ENCODE measurements at places on chromosomes 16 and 17.

DNA sequence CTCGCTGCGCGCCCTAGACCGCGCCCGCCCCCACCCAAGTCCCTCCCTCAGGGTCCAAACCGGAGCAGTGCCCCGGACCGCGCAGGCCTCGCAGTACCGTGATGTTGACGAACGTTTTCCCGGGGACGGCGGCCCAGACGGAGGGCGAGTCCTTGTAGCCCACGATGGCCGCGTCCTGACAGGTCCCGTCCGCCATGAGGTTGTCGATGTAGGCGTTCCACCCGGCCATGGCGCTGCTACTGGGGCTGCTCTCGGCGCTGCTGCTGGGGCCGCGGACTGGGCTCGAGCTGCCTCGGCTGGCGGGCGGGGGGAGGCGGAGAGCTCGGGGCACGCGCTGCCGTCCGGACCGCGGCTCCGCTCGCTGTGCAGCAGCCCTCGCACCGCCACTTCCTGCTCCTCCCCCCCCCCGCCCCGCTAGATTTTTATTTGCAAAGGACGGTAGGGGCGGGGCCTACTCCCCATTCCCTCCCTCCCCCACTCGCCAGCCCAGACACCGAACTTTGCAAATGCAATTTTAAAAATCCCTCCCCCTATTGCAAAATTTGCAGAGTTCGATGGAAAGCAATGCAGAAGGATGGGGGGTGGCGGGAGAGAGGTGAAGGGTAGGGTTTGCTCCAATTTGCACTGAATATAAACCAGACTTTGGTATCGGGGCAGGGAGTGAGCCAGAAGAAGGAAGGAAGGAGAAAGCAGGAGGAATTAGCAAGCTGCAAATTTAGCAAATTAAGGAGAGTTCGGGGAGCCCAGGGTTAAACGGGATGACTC is at the start of gene PFN1:
TSS of gene PFN1 (minus strand) at position 365 of the 765 bp plus-strand sequence. CDS start at position 229, 136 bp downstream.
- DNase-seq, result peak; percentile 93

DNA sequence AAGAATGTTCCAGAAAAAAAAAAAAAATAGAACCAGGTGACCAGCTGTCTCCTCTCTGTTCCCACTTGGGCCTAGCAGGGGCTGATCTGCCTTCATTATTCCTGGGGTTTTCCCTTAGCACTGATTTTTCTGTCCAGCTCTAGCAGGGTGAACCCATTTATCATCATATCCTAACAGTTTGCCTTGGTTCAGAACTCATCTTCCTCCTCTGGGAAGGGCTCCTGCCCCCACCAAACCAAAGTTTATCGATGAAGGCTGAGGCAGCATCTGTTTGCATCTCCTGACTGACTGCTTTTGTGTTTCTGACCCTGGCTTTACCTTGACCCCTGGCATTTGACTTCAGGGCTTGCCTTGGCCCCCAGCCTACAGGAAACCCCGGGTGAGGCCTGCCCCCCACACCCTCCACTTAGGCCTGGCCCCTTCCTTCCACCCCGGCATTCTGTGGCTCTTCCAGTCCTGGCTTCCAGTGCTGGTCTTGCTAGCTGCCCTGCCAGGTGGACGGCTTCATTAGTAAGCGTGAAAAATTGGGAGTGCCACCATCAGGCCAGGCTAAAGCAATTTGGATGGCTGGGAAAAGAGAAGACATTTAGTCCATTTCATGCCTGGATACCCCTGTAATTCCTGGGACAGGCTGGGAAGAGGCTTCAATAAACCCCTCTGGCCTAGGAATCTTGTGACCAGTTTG is 164.9 kb downstream of the CCDC182 start:
- DNase-seq, result no peak

DNA sequence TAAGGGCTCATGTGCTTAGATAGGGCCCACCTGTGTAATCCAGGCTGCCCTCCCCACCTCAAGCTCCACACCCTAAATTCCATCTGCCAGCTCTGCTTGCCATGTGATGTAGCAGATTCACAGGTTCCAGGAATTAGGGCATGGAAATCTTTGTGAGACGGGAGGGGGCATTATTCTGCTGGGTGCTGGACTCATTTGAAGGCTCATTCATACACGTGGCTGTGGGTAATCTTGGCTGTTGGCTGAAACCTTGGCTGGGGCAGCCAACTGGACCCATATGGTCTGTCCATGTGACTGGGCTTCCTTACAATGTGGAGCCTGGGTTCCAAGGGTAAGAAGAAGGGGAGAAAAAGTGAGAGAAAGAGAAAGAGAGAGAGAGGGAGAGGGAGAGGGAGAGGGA is 115.1 kb downstream of the CYLD start:
- no peak for DNase-seq

- peak; percentile 3 for DNase-seq
Observed at GRCh38 chr16:4266372-4266771, 6.5 kb downstream of the TFAP4 start.

DNA sequence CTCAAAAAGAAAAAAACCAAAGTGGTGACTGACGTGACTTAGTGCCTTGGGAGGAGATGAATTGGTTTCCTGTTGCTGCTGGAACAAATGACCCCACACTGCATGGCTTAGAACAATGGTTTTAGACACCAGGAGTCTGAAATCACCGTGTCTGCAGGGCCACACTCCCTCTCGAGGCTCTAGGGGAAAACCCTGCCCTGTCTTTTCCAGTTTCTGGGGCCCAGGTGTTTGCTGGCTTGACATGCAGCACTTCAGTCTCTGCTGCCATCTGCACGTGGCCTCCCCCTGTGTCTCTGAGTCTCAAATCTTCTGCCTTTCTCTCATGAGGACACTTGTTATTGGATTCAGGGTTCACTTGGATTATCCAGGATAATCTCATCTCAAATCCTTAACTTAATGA is 323.8 kb upstream of the TNRC6C start:
- DNase-seq, result no peak

- DNase-seq, result no peak
Observed at GRCh38 chr17:77231076-77231871, 90.5 kb downstream of the SEC14L1 start.

DNA sequence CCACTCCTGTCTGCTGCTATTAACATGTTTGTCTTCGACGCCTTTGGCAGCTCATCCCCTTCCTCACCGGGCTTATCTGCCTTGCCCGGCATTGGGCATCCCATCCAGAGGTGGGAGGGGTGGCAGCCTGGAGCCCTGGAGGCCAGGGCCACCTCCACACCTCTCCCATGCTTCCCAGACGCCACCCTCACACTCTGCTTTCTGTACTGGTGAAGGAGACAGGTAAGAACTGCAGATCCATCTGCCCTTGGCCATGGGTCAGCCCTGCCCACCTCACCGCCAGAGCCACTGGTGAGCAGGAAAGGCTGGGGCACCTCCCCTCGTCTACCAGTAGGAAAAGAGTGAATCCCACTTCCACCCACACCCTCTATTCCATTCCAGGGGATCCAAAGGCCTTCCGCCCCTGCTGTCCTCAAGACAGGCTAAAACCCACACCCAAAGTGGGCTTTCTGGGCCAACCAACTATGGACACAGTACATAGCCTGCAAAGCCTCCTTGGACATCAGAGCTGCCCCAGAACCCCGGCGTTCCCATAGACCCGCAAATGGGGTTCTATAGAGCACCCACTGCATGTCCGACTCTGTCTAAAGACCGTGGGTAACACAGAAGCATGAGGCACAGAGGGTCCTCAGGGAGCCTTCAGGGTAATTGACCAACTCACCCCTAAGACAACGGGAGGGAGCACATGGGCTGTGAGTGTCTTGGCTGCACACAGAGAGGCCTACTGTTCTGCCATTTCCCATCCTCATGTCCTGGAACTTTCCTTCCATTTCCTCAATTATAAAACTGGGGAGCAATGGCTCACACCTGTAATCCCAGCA is 23.4 kb upstream of the RBFOX3 start:
- no peak for DNase-seq

GRCh38 chr17:57518587-57519581 is 226.2 kb downstream of the CCDC182 start:
- no peak for DNase-seq
